ENCODE measurements at places on chromosomes 7 and 10.

DNA sequence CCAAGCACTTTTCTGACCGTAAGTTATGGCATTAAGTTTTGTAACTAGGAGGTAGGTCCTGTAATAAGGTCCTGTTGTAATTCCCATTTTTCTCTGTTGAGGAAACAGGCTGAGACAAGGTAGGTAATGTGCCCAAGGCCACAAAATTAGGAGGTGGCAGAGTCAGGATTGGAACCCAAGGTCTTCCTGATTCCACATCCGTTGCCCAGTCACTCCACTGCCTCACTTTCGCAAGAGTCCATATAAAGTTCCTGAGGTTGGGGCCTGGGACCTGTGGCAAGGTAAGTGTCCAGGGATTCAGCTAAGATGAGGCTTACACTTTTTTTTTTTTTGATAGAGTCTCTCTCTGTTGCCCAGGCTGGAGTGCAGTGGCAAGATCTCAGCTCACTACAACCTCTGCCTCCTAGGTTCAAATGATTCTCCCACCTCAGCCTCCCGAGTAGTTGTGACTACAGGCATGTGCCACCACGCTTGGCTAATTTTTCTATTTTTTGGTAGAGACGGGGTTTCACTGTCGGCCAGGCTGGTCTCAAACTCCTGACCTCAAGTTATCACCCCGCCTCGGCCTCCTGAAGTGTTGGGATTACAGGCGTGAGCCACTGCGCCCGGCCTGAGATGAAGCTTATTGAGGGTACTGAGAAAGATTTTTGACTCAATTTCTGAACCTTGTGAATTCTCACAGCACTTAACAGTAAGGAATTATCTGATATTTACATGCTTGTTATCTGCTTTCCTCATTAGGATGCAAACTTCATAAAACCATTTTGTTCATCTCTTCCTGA is 20.3 kb upstream of the GNA12 start:
- DNase-seq: no peak

DNA sequence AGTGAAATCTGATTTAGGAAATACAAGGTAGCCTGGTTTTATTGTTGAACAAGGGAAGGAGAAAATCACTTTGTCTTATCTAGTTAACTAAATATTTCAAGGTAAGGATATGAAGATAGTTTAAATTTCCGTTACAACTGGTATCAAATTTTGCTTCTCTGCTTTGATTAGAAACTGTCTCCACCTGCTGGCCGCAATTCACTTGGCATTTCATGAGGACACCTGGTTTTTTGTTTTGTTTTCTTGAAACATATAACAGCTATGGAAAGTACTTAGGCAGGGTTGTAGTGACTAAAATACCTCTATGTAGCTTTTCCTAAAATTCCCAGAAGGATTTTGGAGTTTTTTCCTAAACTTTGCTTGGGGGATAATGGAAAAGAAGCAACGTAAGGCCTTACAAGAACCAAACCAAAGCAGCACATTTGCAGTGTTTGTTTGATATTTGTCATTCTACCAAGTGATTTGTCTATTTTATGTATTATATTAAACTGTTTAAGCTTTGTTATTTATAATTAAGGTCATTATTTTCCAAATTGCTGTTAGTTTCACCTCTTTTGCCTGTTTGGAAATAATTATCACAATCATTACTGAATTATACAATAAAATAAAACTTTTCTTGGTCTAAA is 73.6 kb downstream of the AHCYL2 start:
- DNase-seq: peak; percentile 77

GRCh38 chr10:48940958-48941357 is 1.3 kb upstream of the LRRC18 start:
- DNase-seq: no peak

- DNase-seq: no peak
Measured at GRCh38 chr10:103872137-103872931, 17.0 kb upstream of the SH3PXD2A start.

DNA sequence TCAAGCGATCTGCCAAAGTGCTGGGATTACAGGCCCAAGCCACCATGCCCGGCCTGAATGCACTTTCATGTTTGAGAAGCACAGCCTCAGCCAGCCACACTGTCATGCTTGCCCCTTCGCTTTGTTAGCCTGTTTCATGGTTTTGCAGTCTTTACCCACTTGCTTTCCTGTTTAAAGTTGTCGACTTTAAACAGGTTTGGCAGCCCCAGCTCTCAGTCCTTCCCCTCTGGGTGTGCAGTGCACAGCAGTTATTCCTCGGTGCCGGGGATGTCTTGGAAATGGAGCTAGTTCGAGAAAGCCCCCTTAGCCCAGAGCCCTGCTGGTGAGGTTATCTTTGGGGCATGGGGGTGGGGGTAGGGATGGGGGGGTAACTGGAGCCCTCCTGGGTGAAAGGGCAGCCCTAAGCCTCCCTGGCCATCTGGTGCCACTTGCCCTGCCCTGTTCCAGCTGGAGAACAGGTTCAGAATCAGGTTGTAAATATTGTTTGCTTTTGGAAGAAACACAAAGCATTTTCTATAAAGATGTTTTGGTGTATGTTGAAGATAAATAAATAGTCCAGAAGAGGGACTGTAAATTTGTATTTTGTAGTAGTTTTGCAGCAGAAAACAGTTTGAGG is 14.8 kb downstream of the TSPAN14 start:
- no peak for DNase-seq

DNA sequence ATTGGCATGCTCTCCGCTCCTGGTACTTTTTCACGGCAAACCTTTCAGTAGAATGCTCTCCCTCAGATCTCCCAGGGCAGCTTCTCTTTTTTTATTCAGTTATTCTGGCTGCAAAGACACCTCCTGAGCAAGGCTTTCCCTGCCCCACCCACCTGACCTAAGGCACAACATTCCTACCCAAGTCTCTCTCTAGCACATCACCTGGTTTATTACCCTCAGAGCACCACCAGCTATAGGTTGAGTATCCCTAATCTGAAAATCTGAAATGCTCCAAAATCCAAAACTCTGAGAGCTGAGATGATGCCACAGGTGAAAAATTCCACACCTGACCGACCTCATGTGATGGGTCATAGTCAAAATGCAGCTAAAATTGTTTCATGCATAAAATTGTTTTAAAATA is 99.6 kb downstream of the GLI3 start:
- DNase-seq: no peak
